ENCODE measurements at places on chromosomes 6 and 20. TPM values are rescaled to one million over a fixed set of nuclear protein-coding genes. Genes with fewer than 3 reads are reported as not detected.
A peak's percentile ranks its signal among the peaks of the same experiment; 100 is the strongest.

- peak; percentile 45 for DNase-seq
Measured at GRCh38 chr20:25399037-25399430, 8.4 kb upstream of the ABHD12 start.

GRCh38 chr20:48825566-48825920 lies 2.3 kb downstream of the PREX1 start:
- DNase-seq, result no peak

DNA sequence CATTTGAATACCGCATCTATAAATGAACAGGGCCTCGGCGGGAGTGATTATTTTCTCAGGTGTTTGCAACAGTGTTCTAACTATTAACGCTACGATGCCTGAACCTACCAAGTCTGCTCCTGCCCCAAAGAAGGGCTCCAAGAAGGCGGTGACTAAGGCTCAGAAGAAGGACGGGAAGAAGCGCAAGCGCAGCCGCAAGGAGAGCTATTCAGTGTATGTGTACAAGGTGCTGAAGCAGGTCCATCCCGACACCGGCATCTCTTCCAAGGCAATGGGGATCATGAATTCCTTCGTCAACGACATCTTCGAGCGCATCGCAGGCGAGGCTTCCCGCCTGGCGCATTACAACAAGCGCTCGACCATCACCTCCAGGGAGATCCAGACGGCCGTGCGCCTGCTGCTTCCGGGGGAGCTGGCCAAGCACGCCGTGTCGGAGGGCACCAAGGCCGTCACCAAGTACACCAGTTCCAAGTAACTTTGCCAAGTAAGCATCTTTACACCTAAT lies 70.9 kb downstream of the HFE start:
- peak; percentile 94 for DNase-seq

DNA sequence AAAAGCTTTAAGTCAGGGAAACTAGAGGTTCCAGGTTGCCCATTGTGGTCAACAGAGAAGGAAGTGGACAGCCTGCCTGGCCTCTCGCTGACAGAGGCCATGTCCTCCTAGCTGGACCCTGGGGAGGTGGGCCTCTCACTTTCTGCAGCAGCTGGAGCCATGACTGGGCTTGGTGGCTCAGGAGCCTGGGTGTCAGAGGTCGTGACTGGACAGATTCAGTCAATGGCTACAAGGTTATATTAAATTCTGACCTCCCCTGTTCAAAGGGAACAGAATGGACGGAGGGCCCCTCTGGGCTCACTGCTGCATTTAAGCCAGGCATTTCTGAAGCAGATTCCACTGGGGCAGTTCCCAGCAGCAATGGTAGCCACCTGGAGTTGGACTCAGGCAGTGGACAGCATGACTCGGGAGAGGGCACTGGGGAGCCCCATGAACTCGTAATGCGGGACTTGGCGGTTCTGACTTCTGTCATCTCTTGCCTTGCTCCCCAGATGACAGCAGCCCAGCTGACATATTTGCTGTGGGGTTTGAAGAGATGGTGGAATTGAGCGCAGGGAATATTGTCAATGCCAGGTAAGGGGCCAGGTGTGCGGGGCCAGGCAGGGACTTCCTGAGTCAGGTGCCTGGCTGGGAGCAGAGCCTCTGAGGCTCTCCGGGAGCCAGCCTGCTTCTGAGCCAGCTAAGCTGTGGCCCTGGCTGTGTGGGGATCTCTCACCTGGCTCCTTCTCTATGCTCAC lies 86.7 kb downstream of the SYNJ2 start:
- DNase-seq, result no peak

DNA sequence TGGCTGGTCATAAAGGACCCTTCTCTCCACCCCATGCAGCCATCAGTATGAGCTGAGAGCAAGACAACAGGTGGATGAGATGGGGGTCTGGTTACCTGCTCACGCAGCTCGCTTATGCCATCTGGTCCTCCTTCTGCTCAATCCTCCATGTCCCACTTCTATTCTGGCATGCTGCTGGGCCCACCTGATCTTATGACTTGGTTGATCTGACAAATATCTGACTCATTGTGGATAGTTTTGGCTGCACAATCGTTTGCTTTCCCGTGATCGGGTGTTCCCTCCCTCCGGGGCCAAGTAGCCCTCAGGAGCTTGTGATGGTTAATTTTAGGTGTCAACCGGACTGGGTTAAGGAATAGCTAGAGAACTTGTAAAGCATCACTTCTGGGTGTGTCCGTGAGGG lies 26.6 kb upstream of the ELMO2 start:
- DNase-seq, result no peak

- no peak for DNase-seq
Measured at GRCh38 chr20:42961771-42962170, 227.9 kb downstream of the PTPRT start.

DNA sequence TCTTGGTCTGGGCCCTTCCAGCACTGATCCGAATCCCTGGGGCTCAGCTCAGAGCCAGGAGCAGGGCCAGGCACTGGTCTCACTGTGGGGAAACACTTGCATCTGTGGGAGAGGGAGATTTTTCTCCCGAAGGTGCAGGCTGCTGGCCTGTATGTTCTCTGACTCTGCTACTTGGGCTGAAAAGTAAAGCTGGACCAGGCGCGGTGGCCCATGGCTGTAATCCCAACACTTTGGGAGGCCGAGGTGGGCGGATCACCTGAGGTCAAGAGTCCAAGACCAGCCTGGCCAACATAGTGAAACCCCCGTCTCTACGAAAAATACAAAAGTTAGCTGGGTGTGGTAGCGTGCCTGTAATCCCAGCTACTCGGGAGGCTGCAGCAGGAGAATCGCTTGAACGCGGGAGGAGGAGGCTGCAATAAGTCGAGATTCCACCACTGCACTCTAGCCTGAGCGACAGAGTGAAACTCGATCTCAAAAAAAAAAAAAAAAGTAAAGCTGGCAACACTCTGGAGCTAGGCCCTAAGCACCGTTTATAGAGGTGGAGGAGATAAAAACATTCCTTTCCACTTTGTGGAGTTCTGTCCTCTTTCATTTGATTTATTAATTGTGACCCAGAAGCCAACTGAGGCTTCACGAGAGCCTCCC lies 41.7 kb downstream of the JPH2 start:
- DNase-seq, result no peak

DNA sequence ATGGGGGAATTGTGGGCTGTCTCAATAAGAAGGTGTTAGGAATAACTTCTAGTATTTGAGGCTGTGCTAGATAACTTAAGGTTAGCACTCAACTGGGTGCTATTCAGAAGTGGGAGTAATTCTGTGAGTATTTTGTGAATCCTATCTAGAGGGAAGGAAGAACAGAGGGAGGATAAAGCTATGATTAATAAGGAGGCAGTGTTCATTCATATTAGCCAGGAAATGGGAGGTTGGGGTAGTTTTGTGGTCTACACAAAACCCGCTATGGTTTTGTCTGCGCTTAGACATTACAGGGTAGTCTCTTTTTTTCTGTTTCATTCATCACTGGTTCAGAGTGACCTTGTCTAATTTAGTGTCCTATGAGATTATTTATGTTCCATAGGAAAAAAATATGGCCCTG lies 341.0 kb downstream of the ARHGAP18 start:
- DNase-seq, result no peak

DNA sequence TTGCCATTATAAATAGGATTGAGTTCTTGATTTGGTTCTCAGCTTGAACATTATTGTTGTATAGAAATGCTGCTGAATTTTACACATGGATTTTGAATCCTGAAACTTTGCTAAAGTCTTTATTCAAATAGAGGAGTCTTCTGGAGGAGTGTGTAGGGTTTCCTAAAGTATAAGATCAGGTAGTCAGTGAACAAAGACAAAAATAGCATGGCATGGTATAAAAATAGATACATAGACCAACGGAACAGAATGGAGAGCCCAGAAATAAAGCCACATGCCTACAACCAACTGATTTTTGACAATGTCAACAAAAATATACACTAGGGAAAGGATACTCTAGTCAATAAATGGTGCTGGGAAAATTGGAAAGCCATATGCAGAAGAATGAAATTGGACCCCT lies 740.1 kb downstream of the QKI start:
- no peak for DNase-seq

DNA sequence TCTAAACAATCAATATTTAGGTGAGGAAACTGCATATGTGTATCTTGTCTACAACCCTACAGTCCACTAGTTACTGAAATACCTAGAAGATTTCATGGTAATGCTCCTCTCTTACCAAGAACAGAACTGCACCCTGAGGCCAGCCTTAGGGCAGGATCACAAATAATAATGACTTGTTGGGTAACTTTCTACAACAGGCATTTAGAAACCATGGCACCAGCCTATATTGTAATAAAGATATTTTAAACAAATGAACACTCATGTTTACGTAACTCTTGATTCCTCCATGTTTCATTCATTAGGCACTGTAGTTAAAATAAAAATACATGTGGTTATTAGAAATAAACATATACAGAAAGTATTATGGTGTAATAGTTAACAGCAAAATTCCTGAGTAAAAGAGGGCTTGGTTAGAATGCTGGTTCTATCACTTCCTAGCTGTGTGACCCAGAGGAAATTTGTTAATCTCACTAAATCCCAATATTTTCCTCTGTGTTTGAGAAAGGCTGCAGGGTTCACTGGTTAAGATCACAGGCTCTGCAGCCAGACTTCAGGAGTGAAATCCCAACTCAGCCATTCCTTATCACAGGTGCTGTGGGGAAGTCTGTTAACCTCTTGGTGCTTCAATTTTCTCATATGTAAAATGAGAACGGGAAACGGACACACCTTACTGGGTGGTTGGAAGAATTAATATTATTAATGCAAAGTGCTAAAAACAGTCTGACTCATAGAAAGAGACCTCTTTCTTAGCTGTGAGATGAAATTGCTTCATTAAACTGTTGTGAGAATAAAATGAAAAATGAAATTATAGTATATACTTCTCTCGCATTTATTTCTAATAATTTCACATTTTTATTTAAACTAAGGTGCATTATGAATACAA lies 8.5 kb downstream of the HMGN3 start:
- DNase-seq, result no peak

GRCh38 chr6:152004896-152005295 lies 197.4 kb downstream of the ESR1 start:
- DNase-seq, result no peak

DNA sequence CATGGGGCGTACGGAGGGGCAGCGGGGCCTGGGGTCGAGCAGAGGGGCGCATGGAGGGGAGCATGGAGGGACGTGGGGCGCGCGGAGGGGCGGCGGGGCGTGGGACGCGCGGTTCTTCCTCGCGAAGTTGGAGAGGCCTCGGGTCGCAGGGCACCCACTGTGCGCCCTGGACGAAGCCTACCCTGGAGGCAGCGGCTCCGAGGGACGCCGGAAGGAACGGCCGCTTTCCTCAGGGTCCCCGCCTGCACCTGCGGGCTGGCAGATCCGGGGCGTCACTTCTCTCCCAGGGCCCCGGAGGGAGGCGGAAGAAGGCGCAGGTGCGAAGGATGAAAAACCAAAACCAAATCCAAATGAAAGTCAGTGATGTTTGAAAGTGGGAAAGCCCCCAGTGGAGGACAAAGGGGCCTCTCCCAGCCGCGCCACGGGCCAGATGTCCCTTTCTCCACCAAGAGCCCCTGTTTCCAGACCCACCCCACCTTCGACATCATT lies 142.1 kb upstream of the PDE10A start:
- no peak for DNase-seq

DNA sequence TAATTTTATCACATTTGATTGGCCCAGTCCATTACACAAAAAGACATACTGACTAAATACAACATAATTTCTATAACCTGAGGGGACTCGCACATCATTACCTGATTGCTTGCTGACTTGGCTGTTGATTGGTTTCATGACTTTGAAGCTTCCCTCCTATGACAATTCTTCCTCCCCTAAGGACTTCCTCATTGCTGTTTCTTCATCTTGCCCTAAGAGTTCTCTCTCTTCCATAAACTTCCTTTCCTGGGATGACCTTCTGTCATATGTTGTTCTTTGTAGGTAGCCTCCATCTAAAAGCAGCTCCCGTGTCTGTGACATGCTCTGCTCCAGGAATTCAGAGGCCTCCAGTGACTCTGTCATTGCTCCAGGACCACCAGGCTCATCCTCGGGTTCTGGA lies 22.6 kb downstream of the RSPH3 start:
- DNase-seq, result no peak

DNA sequence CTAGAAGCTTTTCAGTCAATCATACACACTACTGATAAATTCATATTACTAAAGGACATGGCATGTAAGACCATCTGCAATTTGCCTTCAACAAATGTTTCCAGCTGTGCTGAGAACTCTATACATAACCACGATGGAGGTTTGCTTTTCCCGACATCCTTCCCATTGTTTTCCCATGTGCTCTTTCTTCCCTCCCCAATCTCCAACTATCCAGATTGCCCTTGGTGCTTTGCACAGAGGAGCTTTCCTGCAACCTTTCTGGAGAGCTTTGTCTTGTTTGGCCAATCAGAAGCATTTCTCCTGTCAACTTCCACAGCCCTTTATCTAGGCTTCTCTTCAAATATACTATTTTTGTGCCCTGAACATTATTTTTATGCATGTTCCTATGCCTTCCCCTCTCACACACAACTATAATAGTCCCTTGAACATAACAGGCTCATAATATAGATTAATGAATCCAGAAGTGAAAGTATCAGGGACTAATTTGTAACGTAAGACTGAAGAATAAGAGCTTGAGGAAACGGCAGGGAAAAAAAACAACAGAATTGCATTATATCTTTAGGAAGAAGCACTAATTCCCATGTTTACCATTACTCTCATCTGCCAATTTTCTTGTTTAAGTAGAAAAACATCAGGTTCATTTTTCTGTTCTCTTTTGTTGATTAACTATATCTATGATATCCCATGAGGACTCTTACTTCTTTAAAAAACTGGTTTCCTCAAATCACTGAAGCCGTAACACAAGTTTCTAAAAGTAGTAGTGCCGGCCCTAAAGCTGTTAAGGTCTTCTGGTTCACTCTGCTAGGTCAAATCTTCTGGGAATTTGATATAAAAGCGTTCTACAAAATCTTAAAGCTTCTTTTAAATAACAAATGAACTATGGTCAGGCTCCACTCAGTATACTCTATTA lies 20.1 kb downstream of the SMLR1 start:
- DNase-seq, result no peak

DNA sequence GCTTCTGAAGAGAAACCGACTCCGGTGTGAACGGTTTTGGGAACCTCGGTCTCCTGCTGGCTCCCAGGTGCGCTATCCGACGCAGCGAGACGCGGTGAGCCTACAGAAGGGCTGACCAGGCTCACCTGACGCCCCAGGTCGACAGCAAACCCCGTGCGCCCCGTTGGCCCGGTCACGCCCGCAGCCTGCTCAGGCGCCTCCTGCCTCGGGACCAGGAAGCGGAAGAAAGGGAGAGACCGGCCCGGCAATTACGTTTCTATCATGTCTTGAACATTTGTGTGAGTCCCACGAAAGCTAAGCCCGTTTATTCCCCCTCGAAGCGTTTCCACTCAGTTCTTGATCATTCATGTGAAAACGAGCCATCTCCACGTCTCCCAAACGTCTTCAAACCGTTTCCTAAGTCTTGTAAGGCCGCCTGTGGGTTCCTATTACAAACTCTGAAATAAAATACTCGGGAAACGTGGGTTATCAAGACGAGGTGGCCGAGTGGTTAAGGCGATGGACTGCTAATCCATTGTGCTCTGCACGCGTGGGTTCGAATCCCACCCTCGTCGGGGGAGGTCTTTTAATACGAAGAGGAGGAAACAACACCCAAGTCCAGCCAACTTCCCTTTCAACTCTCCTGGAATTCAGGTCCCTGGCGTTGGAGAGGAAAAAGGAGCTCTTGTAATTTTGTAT lies 150.5 kb upstream of the PRSS16 start:
- DNase-seq, result peak; percentile 54

- DNase-seq, result no peak
Measured at GRCh38 chr6:140480852-140481251, 1106.4 kb upstream of the CITED2 start.

The TMEM63B gene
- 11.6 TPM for total RNA-seq

The AVP gene
- not detected for total RNA-seq

The FNDC1 gene
- not detected for total RNA-seq

The TTK gene
- total RNA-seq, result 40.1 TPM

The CST1 gene
- total RNA-seq, result not detected

The CCDC28A gene
- total RNA-seq, result 22.8 TPM

The PRSS35 gene
- total RNA-seq, result not detected

The MAK gene
- total RNA-seq, result 0.82 TPM

The BCAS1 gene
- total RNA-seq, result not detected
